Amygdala (tissue), 56 donors: ENCODE measurements at places on chromosomes 4 and X.

GRCh38 chr4:113582737-113583136 lies 178.8 kb downstream of the CAMK2D start:
- no peak for DNase-seq

GRCh38 chr4:127856196-127856812 lies 24.4 kb upstream of the PLK4 start:
- no peak for DNase-seq

DNA sequence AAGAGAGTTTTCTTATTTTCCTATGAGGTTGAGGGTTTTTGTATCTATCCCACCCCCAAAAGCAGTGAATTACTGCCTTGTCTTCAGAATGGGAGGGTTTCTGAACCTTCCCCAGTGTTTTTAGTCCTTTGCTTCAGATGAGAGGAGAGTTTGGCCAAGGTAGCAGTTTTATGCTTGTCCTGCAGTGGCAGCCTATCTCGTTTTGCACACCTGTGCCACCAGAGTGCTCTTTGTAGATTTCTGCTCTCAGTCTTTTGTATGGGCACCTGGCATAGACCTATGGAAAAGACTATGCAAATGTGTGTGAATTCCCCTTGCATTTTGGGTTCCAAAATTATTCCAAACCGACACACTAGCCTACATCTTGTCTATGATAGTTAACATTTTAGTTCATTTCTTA lies 5.8 kb downstream of the TBC1D19 start:
- DNase-seq, result no peak

GRCh38 chrX:131923614-131924250 lies 99.4 kb upstream of the STK26 start:
- DNase-seq, result no peak

DNA sequence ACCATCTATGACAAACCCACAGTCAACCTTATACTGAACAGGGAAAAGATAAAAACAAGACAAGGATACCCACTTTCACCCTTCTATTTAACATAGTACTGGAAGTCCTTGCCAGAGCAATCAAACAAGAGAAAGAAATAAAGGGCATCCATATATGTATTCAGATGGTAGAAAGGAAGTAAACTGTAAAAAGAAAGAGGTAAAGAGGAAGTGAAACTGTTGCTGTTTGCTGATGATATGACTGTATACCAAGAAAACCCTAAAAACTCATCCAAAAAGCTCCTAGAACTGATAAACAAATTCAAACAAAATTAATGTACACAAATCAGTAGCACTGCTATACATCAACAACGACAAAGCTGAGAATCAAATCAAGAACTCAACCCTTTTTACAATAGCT lies 538.7 kb upstream of the PABPC4L start:
- DNase-seq, result no peak

DNA sequence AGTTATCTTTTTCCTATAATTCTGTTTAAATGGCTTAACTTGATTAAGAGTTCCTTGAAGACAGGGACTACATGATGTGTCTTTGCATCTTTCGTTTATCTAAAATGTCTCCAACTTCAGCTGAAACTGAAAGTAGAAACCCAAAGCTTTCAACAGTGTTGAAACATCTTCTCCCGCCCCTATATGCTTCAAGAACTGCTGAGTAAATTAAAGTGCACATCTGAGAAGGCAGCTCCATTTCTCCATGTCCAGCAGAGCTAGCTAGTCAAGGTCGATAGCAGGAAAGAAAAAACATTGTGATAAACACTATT lies 185.7 kb upstream of the TBL1X start:
- no peak for DNase-seq

GRCh38 chr4:116215622-116216021 lies 869.8 kb downstream of the TRAM1L1 start:
- no peak for DNase-seq

GRCh38 chr4:185358959-185359358 lies 36.8 kb downstream of the LRP2BP start:
- DNase-seq, result no peak

DNA sequence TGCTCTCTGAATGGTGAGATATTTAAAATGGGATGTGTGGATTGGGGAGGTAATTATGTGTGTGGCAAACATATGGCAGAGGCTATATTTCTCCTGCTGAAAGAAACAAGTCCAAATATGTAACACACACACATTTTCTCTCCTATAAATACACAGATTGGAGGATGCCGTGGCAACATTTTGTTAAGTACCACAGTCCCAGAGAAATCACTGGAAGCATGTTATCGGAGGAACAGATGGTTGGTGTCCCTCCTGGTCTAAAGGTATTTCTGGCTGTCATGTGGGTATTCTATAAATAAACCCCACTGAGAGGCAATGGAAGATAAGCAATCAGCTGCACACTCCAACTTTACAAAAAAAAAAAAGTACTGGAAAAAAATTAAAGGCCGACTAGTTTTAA lies 528.3 kb upstream of the BOD1L1 start:
- DNase-seq, result peak; percentile 44

DNA sequence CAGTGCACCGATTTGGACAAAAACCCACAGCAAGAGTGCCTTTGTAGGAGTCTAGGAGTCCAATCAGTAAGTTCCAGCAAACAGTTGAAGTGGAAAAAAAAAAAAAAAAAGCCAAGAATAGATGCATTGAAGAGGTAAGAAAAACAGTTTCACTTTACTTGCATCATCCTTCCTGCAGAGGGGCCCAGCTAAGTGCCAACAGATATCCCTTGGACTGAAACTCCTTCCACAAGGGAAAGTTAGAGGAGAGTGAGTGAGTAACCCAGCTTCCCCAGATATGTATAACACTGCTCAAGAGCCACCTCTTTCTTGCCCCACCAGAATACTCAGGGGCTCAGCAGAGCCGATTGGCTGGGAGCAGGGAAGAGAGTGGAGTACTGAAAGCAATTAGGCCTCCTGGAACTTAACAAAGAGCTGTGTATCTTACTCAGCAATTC lies 617.7 kb upstream of the SMIM31 start:
- DNase-seq, result no peak

- no peak for DNase-seq
These were observed 1852.2 kb upstream of the IGFBP7 start for GRCh38 chr4:58962424-58962823.

- DNase-seq, result no peak
These were observed 4.7 kb upstream of the ATP1B4 start for GRCh38 chrX:120357186-120357585.

- no peak for DNase-seq
These were observed 59.2 kb downstream of the PTPN13 start for GRCh38 chr4:86653237-86653865.

DNA sequence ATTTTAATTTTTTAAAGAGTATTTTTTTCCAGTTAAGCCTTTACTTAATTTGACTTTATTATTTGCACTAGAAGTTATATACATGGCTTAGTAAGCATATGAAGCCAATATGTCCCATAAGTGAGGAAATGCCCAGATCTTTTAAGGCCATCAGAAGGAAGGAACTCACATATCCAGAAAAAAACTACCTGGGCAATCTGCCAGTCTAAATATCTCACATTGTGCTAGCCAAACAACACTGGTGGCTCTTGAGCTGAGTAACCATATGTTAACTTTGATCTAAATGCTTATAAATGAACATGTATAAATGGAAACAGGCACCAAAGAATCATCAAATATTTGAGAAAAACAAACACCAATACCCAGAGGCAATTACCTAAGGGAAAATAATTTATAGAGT lies 138.6 kb upstream of the APOOL start:
- DNase-seq, result no peak

- no peak for DNase-seq
These were observed 54.7 kb downstream of the FAM193A start for GRCh38 chr4:2591189-2591588.

DNA sequence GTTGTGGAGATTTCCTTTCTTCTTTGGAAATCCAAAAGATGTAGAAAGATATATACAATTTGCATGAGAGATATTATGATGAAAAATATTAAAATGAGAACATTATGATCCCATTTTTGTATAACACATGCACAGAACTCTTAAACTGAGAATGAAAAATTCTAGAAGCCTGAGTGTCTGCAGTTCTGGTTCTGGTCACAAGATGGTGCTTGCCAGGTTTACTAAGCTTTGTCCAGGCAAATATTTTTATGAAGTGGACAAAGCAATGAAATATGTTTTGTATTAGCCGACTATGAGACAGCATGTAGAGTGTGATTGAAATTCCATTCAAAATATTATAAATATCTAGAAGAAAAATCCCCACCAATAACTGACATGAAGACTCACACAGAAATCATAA lies 2.2 kb downstream of the PWWP3B start:
- no peak for DNase-seq

DNA sequence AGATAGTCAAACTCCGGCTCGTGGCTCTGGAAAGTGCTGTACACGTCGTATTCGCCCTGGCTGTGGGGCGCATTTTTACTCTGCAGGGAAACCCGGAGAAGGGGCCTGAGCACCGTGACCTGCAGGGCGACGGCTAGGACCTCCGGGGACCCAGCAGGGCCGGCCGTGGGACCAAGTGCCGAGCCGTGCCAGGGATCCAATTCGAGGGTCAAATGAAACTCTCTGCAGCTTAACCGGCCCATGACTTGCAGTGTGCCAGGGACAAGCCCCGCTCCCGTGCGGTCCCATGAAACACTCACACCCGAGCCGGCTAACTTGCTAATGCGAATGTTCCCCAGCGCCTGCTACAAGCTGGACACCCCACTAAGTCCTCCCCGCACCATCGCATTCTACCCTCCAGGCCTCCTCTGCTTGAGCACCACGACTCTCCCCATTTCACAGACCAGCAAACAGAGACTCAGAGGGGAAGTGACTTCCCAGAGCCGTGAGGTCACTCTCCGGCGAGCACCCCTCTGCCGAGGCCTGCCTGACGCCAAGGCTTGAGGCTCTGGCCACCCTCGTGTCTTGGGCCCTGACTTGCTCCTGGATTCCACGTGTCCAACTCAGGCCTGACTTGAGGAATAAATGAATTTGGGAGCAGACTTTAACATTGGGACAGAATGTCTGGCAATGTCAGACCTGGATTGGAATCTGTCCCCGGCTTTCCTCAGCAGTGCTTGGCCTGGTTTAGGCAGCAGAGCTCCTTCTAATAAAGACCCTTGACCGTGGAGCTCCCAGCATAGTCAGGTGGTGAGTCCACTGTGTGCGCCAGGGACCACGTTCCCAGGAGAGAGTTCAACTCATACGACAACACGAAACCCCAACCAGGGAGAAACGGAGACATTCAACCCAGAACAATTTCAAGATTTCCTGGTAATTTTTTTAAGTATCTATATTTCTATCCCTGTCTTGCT lies 93.6 kb downstream of the PPP2R2C start:
- DNase-seq, result no peak

DNA sequence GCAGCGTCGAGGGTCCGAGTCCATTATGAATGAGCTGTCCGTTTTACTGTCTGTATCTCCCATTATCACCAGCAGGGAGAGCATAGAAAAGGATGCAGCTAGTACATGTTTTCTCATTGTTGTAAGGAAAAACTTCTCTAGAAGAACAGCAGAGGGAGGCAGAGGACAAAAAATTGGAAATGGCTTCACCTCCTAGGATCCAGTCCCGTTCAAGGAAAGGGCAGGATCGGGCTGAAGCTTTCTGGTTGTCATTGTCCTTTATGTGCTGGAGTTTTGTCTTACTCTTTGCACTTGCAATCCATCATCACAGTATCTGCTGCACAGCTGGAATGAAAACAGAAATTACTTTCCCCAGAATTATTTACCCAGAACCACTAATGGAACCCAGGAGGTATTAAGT lies 14.7 kb downstream of the NDP start:
- peak; percentile 16 for DNase-seq

DNA sequence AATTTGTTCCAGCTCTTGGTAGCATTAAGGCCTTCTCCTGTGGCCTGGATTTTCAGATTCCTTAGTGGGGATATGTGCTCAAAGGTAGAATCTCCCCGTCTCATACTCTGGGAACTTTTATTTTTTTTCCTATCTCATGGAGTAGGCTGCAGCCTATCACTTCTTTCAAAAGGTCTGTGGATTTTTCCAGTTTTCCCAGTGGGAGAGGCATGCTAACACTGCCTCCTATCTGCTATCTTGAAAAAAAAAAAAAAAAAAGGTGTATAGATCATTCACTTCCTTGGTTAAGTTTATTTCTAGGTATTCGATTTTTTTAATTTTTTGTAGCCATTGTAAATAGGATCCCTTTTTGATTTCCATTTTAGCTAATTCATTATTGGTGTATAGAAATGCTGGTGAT lies 67.1 kb downstream of the IL15 start:
- DNase-seq, result no peak

DNA sequence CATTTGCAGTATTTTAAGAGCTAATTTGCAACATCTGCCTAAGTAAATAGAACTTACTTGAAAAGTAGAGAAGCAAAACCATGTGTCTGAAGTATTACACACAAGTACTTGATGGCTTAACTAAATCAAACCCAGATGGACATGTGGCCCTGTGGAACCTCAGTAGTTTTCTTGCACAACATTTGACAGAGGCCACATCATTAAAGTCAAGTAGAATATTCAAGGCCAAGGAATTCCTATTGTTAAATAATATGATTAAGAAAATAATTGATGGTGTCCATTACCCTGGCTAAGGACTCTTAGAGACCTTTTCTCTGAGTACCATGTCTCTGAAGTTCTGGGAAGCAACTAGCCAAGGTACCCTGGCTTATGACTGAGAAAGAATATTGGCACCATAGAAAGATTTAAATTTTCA lies 135.4 kb upstream of the OTUD4 start:
- DNase-seq, result no peak

- DNase-seq, result no peak
These were observed 16.1 kb downstream of the GABRA4 start for GRCh38 chr4:46977245-46977644.

GRCh38 chrX:145687146-145687545 lies 130.5 kb upstream of the SLITRK2 start:
- DNase-seq, result no peak
